GM12892 (cell line): ENCODE measurements at places on chromosomes 7 and 10.

DNA sequence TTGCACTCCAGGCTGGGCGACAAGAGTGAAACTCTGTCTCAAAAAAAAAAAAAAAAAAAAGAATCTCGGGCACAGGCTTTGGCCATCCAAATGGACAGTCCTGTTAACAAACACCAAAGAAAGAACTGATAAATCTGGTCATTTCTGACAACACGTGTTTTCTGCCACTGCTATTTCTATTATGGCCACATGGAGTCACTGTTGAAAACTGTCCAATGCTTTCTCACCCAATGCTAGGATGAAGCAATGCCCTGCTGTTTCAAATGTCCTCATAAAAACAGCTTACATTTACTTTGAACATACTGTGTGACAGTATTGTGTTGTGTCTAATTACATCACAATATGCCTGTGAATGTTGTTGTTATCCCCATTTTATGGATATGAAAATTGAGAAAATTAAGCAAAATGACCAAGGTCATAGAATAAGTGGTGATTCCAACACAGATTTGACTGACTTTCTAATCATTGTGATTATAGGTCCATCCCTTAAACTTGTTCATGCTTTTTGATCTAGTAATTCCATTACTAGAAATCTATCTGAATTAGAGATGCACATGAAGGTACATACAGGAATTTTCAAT is 19.9 kb upstream of the MAP3K8 start:
- DNase-seq = no peak

- no peak for DNase-seq
Measured at GRCh38 chr10:18473424-18474117, 177.8 kb downstream of the NSUN6 start.

- DNase-seq = no peak
Measured at GRCh38 chr10:86255405-86256251, 111.0 kb downstream of the GRID1 start.

- no peak for DNase-seq
Measured at GRCh38 chr7:107715531-107715930, 28.4 kb upstream of the CBLL1 start.

GRCh38 chr10:69952069-69952800 is 100.4 kb upstream of the MACROH2A2 start:
- DNase-seq = no peak

GRCh38 chr7:17502213-17503060 is 204.0 kb downstream of the AHR start:
- DNase-seq = no peak

GRCh38 chr7:19663816-19664462 is 44.9 kb downstream of the POLR1F start:
- peak; percentile 1 for DNase-seq

GRCh38 chr10:101967713-101968112 is 88.3 kb downstream of the ARMH3 start:
- DNase-seq = no peak

GRCh38 chr10:29648983-29649268 is 14.2 kb upstream of the SVIL start:
- no peak for DNase-seq

GRCh38 chr7:77858278-77858677 is 59.7 kb downstream of the PHTF2 start:
- DNase-seq = no peak

DNA sequence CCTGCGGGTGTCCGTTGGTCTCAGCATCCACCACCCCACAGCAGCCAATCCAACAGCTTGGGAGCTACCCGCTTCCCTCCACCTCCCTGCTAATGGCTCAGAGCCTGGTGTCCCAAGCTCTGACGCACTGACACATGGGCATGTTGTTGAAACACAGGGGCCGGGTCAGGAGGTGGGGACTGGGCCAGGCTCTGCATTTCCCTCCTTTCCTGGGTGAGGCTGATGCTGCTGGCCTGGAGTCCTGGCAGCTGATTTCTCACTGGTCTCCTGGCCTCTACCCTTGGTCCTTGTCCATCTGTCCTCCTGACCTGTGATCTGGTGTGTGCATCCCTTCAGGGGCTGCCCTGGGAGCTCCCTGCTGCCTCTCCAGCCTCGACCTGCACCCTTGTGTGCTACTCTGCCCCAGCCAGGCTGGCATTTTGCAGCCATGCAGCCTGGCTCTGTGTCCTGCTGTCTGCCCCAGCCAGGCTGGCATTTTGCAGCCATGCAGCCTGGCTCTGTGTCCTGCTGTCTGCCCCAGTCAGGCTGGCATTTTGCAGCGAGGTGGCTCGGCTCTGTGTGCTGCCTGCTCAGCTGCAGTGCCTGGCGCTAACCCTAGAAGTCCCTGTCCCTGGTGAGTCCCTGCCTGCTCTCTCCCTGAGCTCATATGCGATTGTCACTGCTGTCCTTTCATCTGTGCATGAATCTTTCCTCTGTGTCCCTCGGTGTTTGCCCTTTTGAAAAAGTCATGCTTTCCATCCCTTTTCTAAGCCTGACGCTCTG is 14.0 kb downstream of the AMZ1 start:
- DNase-seq = no peak

DNA sequence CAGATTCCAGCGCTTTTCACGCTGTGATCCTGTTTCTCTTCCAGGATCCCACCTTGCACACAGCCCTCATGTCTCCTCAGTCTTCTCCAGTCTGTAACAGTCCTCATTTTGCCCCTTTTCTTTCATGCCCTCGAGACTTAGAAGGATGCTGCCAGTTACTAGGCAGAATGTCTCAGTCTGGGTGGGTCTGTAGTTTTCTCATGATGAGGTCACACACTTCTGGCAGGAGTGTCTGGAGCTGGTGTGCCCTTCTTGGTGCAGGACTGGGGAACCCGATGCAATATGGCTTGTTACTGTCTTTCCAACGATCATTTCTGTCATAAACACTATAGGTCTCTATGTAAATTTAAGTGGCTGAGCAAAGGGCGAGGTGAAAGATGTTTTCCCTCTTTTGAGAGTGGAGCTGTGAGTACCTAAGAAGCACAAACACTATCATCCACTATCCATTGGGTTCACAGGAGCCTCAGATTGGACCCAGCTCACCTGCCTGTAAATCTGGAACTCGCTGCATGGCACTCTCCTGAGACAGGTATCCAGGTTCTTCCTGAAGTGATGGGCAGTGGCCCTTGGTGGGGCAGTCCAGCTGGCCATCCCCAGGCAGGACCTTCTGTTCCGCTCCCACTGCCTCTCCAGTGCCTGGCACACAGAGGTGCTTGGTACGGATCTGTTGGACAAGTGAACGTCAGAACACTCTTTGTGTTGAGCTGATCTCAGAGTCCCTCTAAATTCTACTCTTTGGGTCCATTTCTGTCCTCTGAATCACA is 64.3 kb upstream of the ZNF32 start:
- DNase-seq = no peak

DNA sequence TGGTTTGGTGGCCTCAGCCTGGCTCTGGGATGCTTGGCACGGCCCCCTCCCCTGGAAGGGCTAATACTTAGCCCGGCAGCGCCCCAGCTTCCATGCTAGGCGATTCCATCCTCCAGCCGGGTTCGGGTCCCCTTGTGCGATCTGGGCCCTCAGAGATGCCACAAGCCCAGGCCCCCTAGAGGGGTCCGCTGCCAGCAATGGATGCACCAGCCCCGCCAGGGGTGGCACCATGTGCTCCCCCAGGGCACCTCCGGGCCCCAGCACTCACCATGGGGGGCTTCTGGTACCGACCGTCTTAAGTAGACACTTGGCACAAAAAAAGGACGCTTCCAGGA is 125.7 kb upstream of the KCTD7 start:
- no peak for DNase-seq
